ENCODE measurements at places on chromosomes 3 and 15.

- no peak for DNase-seq
These were observed at the start of gene DOCK3 for GRCh38 chr3:50674349-50675178. DOCK3 (plus strand) TSS chr3:50674927; CDS start chr3:50675264, 337 bp downstream.

DNA sequence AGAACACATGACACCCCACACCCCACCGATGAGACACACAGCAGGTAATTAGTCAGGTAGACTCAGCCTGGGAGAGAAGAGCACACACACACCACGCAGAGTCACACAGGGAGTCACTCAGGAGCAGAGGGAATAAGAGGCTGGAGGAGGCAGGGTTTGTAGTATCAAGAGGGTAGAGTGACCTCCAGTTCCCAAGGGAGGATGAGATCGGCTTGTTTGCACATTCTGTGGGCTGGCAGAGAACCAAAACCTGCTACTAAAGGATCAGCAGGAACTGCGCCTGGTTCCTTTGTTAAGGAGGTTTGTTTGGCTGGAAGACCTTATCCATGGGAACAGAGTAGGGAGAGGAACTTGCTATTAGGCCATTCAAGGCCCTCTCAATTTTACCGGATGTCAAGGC lies 281.4 kb upstream of the SLCO3A1 start:
- DNase-seq = no peak

DNA sequence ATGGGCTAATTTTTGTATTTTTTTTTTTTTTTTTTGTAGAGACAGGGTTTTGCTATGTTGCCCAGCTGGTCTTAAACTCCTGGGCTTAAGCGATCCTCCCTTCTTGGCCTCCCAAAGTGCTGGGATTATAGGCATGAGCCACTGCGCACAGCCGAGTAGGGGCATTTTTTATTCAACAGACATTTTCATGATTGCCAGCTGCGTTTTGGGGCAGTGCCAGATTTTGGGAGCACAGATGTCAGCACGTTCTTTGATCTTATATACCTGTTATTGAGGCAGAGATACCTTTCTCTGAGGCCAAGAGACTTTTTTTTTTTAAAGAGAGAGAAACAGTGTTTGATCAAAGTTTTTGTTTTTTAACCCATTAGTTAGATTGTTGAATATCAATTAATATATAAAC lies 16.8 kb downstream of the NEO1 start:
- no peak for DNase-seq

GRCh38 chr15:37773111-37773860 lies 161.2 kb upstream of the TMCO5A start:
- no peak for DNase-seq

DNA sequence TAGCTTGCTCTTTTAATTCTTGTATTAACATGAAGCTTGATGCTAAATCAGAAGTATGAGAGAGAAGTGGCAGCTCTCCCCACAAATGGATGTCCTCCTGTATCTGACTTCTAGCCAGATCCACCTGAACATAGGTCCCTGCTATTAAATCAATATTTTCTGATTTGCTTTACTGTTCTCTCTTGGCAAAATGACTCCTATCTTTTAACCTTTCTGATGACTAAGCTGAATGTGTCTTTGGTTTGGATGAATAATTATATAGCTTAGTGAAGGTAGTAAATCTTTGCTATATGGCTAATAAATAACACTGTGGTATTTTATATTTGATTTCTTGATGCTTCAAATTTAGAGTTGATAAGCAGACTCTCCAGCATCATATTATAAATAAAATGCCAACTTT lies 28.3 kb upstream of the ARL14 start:
- DNase-seq = no peak

- no peak for DNase-seq
These were observed 1.9 kb downstream of the GCSAM start for GRCh38 chr3:112131111-112131510.

- no peak for DNase-seq
These were observed 301 bp downstream of the PCBP4 start for GRCh38 chr3:51966922-51967383.

- peak; percentile 60 for DNase-seq
These were observed 212.0 kb downstream of the MINAR1 start for GRCh38 chr15:79644091-79644490.

GRCh38 chr3:65939801-65940246 lies 98.9 kb downstream of the MAGI1 start:
- no peak for DNase-seq

GRCh38 chr3:48934333-48934991 lies 15.8 kb downstream of the ARIH2 start:
- no peak for DNase-seq

DNA sequence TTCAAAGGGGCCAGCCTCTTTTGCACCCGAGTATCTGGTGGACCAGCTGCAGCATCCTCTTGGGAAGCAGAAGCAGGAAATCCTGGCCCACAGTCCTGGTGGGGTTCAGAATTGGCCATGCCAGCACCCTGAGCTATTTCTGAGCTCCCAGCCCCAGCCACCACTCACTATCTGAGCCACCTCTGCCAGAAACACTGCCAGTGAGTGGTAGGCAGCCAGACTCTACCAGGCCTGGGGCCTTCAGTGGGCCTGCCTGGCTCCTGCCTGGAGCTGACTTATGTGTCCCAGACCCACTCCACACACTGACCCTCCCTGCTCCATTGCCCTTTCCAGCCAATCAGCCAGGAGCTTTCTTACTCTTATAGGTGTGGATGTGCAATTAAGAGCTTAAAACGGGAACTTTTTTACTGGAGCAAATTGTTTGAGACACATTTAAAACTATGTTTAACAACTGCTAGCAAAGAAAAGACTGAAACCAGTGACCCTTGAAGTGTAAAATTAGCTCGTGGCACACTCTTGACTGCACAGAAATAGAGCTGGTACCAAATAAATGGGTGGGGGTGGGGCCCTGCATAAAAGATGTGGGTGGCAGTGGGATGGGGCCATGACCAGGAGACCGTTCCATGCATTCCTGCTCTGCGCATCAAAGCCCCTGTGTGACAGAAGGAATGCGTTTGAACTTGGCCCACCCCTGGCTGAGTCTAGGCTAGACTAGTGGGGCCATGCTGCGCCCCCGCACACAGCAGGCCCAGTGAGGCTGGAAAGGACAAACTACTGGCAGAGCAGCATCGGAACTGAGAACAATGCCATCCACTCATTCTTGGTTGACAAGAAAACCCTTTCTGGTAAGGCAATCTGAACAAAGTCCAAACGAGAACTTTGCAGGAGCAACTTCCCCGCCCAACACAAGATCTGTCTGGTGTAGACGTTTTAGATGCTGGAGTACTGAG lies 48.0 kb downstream of the CTNNB1 start:
- DNase-seq = no peak

GRCh38 chr3:172315401-172316091 lies 132.7 kb downstream of the GHSR start:
- DNase-seq = no peak

DNA sequence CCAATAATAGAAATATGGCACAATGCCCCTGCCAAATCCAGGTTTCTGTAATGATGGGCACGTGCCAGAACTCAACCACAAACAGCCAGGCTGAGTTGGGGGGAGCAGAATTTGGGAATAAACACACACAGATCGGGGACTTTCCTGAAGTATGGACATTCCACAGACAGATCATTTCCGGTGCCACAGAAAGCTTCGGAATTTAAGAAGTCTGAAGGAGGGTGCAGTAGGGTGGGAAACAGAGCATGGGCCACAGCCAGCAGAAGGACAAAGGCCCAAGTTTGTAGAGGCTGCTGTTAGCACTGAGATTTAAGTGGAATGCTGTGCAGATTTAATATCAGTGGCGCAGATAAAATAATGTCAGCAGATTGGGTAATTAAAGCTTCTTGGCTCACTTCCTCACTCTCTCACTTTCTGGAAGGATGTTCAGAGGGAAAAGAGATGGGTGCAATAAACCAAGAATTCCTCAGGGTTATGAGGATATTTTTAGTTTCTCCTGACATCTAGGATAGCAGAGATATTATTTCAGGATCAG lies 67.4 kb downstream of the MYLK start:
- no peak for DNase-seq

DNA sequence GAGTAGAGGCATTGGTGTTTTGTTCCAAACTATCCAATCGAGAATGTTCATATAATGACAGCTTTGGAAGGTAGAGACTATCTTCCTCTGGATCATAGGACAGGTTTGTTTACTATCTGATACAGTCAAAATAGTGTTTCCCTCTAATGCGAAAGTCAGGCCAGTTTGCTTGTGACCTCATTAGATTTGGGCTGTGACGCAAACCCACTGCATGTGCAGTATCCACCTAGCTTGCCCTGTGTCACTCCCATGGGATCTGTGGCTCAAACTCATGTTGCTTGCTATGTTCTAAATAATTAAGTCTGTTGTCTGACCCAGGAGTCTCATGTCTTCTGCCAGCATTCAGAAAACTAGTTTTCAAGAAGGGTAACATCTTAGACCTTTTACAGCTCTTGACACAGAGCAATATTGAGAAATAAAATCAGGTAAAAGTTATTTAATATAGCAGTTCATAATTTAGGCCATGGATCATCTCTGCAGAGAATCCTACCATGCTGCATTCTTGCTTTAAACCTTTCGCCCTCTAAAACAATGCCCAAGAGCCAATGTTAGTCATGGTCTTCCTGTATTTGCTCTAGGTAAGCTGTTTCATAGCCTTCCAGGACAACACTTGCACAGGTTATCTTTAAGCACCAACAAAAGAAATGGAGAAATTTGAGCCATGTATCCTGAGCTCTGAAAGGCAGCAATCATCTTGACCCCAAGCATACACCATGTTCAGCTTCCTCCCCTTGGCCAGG lies 26.4 kb downstream of the NIT2 start:
- DNase-seq = no peak

DNA sequence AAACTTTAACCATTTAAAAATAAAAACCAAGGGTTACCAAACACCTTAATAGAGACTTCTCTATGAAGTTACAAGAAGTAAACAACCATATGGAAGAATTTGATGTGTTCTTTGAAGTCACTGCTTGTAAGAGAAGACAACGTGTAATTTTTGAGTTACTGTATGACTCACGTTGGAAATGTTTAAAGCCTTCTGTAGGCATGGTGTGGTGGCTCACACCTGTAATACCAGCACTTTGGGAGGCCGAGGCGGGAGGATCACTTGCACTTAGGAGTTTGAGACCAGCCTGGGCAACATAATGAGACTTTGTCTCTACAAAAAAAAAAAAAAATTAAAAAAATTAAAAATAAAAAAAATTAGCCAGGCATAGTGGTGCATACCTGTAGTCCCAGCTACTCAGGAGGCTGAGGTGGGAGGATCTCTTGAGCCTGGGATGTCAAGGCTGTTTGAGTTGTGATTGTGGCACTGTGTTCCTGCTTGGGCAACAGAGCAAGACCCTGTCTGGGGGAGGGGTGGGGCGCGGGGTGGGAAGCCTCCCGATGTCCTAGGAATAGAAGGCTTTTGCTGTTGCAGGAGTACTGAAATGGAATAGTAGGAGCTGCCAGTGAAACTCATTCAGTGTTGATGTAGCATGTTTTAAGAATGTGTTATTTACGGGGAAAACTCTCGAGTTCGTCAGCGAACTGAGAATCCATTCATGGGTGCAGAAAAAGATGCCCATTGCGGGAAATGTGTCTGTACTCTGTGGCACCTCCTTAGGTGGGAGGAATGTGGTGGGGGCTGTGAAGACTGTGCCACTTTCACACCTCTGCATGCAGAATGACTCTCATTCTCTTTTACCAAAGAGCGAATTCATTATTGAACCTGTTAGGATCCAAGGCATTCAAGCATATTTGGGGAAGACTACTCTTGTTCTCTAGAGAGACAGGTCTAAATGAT lies 134.2 kb downstream of the FNDC3B start:
- DNase-seq = no peak

DNA sequence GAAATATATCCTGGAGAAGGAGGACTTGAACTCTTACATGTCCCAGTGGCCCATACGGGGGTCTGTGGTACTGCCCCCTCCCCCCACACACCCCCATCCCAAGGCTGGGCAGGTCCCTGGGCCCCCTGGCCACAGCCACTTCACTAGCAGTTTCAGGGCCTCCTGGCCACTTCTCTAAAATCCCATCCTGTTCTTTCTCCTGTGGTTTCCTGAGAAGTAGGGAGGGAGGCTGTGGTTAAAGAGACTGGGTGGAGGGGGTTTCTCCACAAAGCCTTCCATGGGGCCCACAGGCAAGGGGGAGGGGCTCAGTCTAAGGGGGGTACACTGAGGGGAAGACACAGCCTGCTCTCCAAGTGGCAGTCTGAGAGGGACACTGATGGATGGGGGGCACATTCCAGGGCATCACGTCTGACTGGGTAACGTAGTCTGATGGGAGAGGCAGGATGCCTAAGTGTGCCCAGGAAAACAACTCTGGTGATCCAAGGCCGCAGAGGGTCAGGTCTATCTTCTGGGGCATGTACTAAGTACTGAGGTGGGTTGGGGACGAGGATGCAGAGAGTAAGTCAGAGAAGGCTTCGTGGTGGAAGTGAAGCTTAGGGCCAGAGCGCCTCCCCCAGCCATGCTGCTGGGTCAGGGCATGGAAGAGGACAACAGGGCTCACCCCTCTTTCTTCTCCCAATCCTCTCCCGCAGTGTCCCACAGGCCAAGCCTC lies 48.0 kb upstream of the C15orf39 start:
- no peak for DNase-seq

DNA sequence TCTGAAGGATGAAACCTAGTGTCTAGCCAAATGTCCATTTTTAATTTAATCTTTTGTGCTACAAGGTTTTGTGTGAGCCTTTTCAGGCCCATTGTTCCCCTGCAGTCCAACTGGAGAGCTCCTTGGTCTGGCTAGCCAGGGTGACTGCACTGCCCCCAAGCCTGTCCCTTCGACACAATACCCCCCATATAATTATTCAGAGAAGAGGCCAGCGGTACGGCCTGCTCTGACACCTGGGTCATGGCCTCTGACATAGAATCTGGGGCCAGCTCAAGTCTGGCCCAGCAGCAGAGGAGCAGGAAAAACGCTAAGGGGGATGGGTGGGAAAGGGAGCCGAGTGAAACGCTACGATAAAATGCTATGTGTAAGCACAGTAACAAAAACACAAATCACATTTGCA lies 64.2 kb upstream of the PYGO1 start:
- DNase-seq = no peak

Measured in glomerular endothelial cell (primary cell).